HepG2 (cell line): ENCODE measurements at places on chromosomes 16 and 17. TPM values are rescaled to one million over a fixed set of nuclear protein-coding genes. Genes with fewer than 3 reads are reported as not detected.

GRCh38 chr17:56130026-56130425 lies 23.2 kb upstream of the ANKFN1 start:
- no peak for DNase-seq

DNA sequence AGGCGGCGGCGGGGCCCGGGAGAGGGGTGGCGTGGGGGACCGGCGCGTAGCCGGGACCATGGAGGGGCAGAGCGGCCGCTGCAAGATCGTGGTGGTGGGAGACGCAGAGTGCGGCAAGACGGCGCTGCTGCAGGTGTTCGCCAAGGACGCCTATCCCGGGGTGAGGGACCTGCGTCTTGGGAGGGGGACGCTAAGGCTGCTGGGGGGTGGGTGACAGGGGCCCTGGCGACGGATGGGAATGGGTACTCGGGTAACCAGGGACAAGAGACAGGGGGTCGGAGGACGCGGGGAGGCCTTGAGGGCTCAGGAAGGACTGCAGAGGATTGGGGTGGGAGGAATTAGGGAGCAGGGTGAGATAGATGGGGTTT lies 243 bp downstream of the RND2 start:
- no peak for DNase-seq

DNA sequence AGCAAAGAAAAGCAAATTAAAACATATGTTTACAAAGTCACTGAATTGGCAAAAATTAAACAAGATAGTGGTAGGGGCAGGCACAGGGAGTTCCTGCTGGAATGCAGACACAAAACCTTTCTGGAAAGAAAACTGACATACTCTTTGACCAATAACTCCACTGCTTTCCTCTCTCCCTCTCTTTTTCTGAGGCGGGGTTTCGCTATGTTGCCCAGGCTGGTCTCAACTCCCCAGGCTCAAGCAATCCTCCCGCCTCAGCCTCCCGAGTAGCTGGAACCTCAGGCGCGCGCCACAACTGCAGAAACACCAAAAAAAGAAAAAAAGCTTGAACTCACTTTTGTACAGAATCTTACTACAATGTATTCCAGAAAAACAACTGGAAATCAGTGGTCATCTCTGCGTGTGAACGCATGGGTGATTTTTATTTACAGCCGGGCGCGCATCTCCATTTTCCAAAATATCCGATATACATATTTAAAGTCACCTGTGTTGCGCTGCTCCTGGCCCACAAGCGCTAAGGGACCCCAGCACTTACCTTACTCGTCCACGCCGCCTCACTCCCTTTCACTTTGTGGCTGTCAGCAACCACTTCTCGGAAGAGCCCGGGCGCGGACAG lies 480 bp downstream of the TXNL4B start:
- DNase-seq, result peak; percentile 63

- DNase-seq, result no peak
These were observed 106.2 kb downstream of the N4BP1 start for GRCh38 chr16:48503779-48504178.

GRCh38 chr16:69013991-69014390 lies 91.5 kb upstream of the HAS3 start:
- no peak for DNase-seq

DNA sequence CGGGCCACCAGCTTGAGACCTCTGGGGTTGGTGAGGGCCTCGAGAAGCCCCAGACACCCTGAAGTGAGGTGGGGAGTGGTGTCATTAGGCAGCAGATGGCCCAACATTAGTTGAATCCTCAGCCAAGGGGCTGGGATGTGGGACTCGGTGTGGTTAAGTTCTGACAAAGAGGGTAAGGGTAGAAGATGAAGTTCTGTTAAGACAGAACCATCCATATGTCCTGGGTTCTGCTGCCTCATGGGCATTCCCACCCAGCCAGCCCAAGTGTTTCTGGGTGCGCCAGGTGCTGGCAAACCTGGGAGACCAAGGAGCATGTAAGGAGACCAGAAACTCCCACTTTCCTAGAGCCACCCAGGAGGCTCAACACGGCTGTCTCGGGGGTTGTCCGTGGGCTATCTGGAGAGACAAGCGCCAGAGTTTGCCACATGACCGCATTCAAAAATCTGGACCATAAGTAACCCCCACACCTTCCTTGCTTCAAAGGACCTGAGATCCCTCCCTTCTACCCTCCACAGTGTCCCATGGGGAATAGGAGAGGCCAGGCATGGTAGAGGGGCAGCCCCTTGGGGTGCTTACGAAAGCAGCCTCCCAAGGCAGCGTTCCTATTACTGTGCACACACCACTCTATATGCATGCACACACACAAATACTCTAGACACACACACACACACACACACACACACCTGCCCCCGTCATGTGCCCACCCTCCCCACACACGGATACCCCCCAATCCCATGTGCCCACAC lies 128.7 kb downstream of the C16orf78 start:
- no peak for DNase-seq

DNA sequence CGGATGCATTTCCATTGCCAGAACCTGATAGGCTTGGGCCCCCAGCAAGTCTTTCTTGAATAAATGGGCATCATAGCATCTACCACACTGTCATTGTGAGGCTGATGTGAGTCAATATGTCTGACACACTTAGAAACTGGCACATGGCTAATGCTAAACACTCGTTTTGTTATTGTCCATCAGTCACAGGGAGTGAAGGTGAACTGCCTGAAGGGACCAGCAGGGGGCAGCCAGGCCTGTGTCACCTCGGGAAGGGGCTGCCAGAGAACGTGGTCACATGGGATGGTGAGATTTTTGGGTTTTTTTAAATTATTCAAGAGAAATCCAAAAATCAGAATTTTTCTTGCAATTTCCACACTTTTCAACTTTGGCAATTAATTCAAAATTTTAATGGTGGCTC lies 831 bp upstream of the RCVRN start:
- peak; percentile 3 for DNase-seq

DNA sequence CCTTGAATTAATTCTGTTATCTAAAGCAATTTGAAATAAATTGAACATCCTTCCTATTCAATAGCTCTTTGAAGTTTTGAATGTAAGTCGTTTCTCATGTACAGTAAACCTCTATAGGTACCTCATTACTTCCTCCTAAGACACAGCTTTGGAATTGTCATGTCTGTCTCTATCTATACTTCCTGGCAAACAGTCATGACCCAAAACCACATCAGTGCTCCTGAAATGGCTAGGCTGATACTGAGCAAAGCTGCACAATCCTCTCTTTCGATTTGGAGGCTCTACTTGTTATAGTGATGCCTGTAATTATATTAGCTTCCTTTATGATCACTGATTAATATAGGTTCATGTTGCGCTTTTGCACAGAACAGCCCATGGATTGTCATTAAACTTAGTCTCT lies 110.1 kb downstream of the ADAMTS18 start:
- no peak for DNase-seq

DNA sequence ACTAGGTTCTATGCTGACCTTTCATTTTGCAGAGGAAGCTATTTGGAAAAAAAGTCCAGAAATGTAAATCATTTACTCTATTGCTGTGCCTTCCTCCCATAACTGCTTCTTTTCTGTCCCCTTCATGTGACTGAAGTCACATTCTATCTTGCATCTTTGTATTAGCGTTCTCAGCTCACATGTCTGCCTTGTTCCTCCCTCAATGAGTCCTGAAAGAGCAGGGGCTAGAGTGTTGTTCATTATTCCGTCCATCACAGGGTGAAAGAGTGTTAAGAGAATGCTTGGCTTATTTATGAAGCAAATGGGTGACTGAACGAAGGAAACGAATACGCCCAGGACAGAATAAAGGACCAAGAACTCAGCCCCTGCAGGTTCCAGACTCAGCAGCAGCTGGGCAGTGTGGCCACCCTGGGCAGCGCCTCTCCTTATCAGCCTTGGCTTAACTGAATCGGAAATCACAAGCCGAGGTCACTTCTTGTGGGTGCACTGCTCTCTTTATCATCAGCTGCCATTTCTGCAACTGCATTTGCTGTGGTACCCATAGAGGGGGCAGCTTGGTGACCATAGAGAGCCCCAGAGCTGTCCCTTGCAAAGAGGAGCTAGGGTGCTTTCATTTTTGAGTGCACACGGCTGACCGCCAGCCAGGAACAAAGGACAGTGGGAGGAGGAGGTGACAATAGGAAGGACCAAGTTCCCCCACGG lies 1.8 kb upstream of the PIK3R6 start:
- no peak for DNase-seq

SBK1 gene
- 0.15 and 0.18 TPM in 2 replicates for total RNA-seq

PYY gene
- total RNA-seq, result not detected in 2 replicates

NPIPB5 gene
- 28.6 and 67.7 TPM in 2 replicates for total RNA-seq

TPSD1 gene
- not detected in 2 replicates for total RNA-seq
